ENCODE measurements at places on chromosomes 16 and 17.
A peak's percentile ranks its signal among the peaks of the same experiment; 100 is the strongest.

DNA sequence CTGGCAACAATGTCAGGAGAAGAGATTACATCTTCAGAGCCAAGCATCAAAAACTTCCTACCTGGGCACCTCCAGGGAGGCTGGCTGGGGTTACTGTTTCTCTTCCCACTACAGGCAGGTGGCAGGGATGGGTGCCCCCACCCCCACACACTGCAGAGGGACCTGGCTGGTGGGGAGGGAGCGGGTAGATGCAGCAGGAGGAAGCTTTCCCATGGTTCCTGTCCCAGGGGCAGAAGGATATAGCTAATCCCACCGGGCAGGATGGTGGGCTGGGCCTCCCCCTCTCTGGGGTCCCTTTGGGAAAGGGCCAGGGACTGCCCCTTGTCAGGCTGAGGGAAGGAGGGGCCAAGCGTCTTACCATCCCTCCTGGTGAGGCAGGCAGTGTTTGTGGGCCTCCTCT, 16.7 kb upstream of the MTMR4 start:
- ATAC-seq, result no peak

DNA sequence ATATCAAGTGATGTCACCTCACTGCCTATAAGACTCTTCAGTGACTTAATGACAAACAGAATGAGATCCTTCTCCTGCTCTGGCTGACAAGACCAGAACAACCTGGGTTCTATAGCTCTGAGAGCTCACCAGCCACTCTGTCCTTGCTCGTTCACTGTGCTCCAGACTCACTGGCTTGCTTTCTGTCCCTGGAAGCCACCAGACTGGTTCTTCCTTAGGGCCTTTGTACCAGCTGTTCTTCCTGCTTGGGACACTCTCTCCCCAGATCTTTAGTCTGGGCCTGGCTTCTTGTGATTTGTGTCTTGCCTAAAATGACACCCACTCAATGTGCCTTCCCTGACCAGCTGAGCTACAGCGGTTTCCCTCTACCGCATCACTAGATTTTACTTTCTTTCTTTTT, 76.1 kb downstream of the FTO start:
- ATAC-seq, result peak; percentile 79

DNA sequence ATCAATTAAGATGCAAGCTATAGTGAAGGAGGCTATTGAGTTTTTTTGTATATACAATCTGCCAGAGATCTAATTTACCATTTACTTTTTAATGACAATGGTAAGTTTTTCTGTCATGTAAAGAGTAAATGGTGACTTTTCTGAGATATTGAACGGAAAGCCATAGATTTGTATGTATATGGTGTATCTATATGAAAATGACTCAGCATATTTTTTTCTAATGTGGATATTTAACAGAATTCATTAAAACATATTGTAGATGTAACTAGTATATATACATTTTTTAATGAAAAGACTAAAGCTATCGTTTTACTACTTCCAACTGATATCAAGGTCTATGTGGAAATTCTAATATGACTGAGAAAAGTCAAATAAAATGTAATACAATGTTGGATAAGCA, 34.1 kb downstream of the CNTNAP4 start:
- ATAC-seq, result no peak

GRCh38 chr17:30240177-30240576, 4.7 kb upstream of the SLC6A4 start:
- ATAC-seq, result no peak

Measured in esophagus mucosa (tissue), 1 donor.